ENCODE measurements at places on chromosomes 1 and 21.
A peak's percentile ranks its signal among the peaks of the same experiment; 100 is the strongest.

DNA sequence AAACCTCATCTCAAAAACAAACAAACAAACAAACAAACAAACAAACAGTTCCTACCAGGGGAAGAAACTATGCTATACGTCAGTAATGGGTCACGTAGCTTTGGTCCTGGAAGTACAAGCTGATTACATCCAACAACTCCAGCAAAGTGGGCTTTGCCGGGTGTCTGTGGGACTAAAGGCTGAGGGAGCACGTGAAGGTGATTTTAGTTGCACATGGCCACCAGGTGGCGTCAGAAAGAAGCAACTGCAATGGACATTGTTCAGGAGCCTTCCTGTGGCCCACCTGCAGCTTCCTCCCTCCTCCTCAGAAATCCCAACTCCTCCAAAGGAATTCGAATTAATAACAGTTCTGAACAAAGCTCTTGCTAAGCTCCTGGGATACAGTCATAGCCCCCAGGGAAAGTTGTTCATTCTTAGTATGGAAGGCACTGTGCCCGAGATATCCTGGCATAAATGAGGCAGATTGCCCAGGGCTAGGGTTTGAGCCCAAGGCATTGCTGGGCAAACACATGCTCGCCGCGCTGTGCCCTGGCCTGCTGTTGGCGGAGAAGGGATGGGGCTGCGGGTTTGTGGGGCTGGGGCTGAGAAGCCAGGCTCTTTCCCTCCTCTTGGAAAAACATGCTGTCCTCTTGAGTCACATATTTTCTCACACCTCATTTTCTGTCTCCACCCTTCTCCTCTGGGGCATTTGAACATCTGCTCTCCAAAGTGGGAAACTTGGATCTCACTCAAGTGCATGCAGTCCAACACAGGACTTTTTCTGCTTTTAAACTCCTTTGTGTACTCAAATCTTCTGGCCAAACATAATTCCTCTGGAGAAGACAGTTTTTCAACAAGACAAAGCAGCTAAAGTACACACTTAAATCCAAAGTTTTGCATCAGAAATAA, 28.6 kb downstream of the AKNAD1 start:
- no peaks in the 10 kb centered on the region for H3K36me3 ChIP-seq
- no peaks in the 10 kb centered on the region for H3K4me1 ChIP-seq
- no peak overlapping the region for H3K27ac ChIP-seq
- H3K27me3 ChIP-seq: no peaks in the 10 kb centered on the region
- peak; percentile 72 for DNase-seq

DNA sequence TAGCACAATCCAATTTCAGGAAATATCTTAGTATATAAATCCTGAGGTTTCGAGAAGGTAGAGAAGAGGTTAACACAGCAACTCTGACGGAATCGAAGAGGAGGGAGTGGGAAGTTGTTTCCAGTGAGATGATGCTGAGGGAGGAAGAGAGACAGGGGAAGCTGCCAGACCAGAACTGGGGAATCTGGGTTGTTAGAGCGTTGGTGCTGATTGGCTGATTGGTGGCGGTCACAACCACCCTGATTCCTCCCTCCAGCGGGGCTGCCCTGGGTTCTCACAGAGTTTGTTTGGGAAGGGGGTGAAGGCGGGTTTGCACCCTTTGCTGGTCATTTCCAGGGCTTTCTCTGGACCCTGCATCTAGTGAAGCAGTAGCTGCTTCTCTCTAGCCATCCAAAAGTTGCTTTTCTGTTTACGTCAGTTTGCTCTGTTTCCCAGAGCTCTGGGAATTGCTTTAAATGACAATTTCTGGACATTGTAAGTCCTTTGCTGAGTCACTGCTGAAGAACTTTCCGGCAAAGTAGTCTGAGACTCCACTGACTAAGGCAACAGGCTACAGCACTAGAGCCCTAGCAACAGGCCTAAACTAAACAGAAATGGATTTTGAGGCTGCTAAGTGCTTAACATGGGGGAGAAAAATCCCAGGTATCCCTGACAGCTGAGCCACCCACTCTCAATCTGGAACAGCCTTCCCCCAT, 90.1 kb downstream of the TENT5C start:
- no peak for DNase-seq
- no peak overlapping the region for H3K27ac ChIP-seq
- no peaks in the 10 kb centered on the region for H3K4me1 ChIP-seq
- no peak overlapping the region for H3K4me3 ChIP-seq
- H3K27me3 ChIP-seq: peaks cover 9% of the 10 kb centered on the region

DNA sequence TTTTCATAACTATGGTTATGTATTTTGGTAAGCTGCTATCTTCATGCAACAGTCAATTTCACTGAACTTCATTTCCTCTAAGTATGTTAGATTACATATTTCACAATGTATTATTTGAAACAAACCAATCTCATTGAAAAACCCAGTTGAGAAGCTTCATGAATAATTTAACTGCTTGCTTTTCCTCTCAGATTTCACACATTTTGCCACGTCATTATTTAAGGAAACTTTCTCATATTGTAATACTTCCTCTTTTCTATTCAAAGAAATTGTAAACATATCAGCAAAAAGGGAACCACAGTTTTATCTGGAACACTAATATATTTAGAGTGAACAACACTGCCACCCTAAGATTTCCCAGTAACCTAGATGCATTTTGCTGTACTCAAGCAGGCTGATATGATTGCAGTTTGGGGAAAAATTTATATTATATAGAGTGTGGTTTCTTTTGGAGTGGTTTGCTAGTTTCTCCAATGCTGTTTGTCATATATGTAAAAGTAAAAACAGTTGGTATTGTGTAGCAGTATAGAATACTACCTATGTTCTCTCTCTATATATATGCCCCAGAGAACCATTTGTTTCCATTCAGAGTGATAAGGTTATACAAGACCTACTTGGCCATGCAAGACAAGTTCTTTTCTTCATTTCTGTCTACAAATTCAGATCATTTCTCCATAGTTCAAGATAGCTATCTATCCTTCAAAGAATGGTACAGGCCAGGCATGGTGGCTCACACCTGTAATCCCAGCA, 28.4 kb upstream of the AHCTF1 start:
- H3K36me3 ChIP-seq: no peaks in the 10 kb centered on the region
- peak overlapping the region; percentile 37 for H3K4me3 ChIP-seq
- no peaks in the 10 kb centered on the region for H3K27me3 ChIP-seq
- H3K27ac ChIP-seq: peak overlapping the region; percentile 2
- H3K4me1 ChIP-seq: peaks cover 15% of the 10 kb centered on the region
- peak; percentile 65 for DNase-seq

DNA sequence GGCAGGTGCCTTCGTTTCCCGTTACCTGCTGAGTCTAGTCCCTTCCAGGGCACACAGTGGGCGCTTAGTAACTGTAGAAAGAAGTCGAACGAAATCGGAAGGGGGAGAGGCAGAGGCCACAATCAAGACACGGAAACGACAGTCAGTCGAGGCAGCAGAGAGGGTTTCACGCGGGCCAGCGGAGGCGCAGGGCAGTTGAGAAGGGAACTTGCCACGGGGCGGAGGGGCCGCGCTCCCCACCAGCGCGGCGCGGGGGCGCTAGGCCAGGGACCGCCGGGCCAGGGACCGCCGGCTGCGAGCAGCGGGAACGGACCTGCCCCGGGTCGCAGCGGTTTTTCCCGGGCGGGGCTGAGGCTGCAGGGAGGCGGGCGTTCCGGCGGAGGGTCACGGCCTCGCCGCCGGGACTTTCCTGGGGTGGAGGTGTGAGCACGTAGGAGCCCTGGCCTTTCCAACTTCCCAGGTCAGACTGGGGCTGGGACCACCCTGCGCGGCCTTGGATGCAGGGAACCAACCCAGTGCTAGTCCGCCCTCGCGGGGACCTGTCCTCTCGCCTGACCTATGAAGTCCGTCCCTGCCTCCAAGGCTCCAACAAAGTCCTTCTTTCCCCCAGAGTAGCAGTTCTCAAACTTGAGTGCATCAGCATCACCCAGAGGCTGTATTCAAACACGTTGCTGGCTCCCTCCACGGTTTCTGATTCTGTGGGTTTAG, 150.1 kb upstream of the FGGY start:
- H3K4me3 ChIP-seq: peak overlapping the region; percentile 62
- H3K36me3 ChIP-seq: no peaks in the 10 kb centered on the region
- H3K27me3 ChIP-seq: no peaks in the 10 kb centered on the region
- H3K27ac ChIP-seq: peak overlapping the region; percentile 49
- H3K4me1 ChIP-seq: peaks cover 16% of the 10 kb centered on the region

GRCh38 chr1:4549930-4550329, 104.5 kb upstream of the AJAP1 start:
- no peak overlapping the region for H3K4me3 ChIP-seq
- H3K27ac ChIP-seq: no peak overlapping the region
- H3K36me3 ChIP-seq: no peaks in the 10 kb centered on the region
- no peaks in the 10 kb centered on the region for H3K27me3 ChIP-seq
- DNase-seq: no peak

- H3K27ac ChIP-seq: no peak overlapping the region
- H3K4me1 ChIP-seq: peaks cover 10% of the 10 kb centered on the region
- H3K4me3 ChIP-seq: no peak overlapping the region
- H3K27me3 ChIP-seq: no peaks in the 10 kb centered on the region
Observed at GRCh38 chr1:155522069-155522468, 40.5 kb downstream of the ASH1L start.

DNA sequence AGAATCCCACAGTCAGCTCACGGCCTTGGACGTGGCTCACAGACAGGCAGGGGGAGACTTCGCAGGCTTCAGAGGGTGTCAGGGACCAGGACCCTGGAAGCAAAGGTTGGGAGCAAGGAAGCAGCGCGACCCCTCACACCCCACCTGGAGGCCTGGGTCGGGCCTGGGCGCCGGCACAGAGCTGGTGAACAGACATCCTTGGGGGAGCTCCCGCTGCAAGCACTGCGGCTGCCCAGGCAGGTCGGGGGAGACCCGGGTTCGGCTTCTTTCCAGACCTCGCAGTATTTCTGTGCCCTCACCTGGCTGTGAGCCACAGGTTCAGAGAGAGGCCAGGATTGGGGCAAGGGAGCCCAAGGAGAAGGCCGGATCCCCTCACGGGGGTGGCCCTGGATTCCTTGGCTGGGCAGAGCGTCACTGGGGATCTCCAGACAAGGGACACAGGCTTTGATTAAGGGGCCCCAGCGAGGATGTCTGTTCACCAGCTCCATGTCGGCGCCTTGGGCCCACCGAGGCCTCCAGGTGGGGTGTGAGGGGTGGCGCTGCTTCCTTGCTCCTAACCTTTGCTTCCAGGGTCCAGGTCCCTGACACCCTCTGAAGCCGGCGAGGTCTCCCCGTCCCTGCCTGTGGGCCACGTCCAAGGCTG, 37.9 kb upstream of the TSPEAR start:
- no peaks in the 10 kb centered on the region for H3K27me3 ChIP-seq
- H3K4me3 ChIP-seq: no peak overlapping the region
- H3K4me1 ChIP-seq: no peaks in the 10 kb centered on the region

GRCh38 chr1:91876040-91876470, 9.9 kb downstream of the TGFBR3 start:
- DNase-seq: no peak
- H3K4me3 ChIP-seq: no peak overlapping the region
- H3K27ac ChIP-seq: no peak overlapping the region
- no peaks in the 10 kb centered on the region for H3K27me3 ChIP-seq
- no peaks in the 10 kb centered on the region for H3K4me1 ChIP-seq
- no peaks in the 10 kb centered on the region for H3K36me3 ChIP-seq

GRCh38 chr21:35077975-35078374, 28.9 kb upstream of the RUNX1 start:
- no peak overlapping the region for H3K27ac ChIP-seq
- no peaks in the 10 kb centered on the region for H3K36me3 ChIP-seq
- H3K4me1 ChIP-seq: no peaks in the 10 kb centered on the region
- no peak for DNase-seq
- H3K4me3 ChIP-seq: no peak overlapping the region

GRCh38 chr1:87505391-87505983, 176.8 kb downstream of the LMO4 start:
- no peak overlapping the region for H3K27ac ChIP-seq
- no peaks in the 10 kb centered on the region for H3K27me3 ChIP-seq
- no peak for DNase-seq
- no peaks in the 10 kb centered on the region for H3K36me3 ChIP-seq

- DNase-seq: no peak
- no peak overlapping the region for H3K27ac ChIP-seq
- H3K4me3 ChIP-seq: no peak overlapping the region
- no peaks in the 10 kb centered on the region for H3K36me3 ChIP-seq
- peaks cover 10% of the 10 kb centered on the region for H3K27me3 ChIP-seq
Observed at GRCh38 chr1:47992720-47993415, 4.3 kb downstream of the TRABD2B start.

DNA sequence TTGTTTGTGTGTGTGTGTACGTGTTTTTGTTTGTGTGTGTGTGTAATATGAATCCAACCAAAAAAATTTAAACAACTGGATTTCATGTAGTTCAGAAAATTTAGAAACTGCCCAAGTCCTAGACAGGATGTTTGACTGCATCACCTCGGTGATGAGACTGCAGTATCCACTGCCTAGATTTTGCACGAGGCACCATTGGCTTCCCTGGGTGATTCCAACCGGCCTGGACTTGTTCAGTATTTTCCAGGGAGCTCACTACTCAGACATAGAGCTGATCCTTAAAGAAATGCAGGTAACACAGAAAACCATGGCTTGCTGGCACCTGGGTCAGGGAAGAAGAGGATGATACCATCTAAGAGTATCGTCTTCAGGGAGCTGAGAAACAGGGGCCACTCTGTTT, 18.2 kb upstream of the KCNK2 start:
- no peaks in the 10 kb centered on the region for H3K4me1 ChIP-seq
- no peak for DNase-seq
- no peak overlapping the region for H3K4me3 ChIP-seq

DNA sequence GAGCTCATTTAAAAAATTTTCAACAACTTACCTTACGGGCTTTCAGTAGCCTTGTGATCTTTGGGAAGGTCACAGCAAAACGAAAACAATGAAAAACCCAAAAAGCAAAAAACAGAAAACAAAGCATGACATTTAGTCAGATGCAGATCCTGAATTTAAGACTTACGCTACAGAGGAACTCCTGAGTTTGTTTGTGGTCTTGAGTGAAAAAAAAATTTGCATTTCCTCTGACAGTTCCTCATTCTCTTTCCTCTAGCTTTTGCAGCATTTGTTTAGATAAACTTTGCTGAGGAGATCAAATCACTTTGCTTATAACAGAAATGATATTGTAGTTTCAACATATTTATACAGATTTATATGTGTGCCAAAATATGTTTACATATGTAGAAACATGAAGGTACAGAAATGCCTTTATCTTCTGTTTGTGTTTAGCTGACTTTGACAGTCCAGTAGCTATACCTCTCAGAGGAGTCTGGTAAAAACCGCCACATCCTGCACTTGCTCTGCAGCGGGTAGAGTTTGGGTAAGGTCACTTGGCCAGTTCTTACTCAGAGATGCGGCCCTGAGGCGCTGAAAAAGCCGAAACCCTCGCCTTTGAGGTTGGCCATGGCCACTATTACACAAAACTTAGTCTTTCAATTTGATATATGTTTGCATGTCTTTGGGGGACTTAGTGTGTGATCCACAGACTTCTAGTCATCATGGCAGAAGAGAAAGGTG, 142.5 kb downstream of the TNR start:
- peak overlapping the region; percentile 26 for H3K4me3 ChIP-seq
- H3K4me1 ChIP-seq: peaks cover 53% of the 10 kb centered on the region
- H3K27me3 ChIP-seq: peaks cover 6% of the 10 kb centered on the region

- DNase-seq: no peak
- peaks cover 24% of the 10 kb centered on the region for H3K4me1 ChIP-seq
- H3K27me3 ChIP-seq: no peaks in the 10 kb centered on the region
- H3K36me3 ChIP-seq: no peaks in the 10 kb centered on the region
Observed at GRCh38 chr1:48470481-48470855, 1.5 kb downstream of the SPATA6 start.

- H3K27me3 ChIP-seq: no peaks in the 10 kb centered on the region
- peaks cover 37% of the 10 kb centered on the region for H3K4me1 ChIP-seq
- no peak for DNase-seq
- peak overlapping the region; percentile 43 for H3K27ac ChIP-seq
Observed at GRCh38 chr1:8633741-8634501, 183.5 kb downstream of the RERE start.

- no peak overlapping the region for H3K27ac ChIP-seq
- H3K27me3 ChIP-seq: no peaks in the 10 kb centered on the region
- no peak for DNase-seq
- no peaks in the 10 kb centered on the region for H3K4me1 ChIP-seq
Observed at GRCh38 chr1:117032681-117033539, 27.2 kb upstream of the TTF2 start.

Measured in B cell (primary cell).